ENCODE measurements at places on chromosomes 4 and X.
A peak's percentile ranks its signal among the peaks of the same experiment; 100 is the strongest.

GRCh38 chr4:145580906-145581305 lies 38.3 kb upstream of the MMAA start:
- DNase-seq, result no peak

GRCh38 chr4:107619066-107619465 lies 101.0 kb downstream of the PAPSS1 start:
- DNase-seq, result peak; percentile 3

DNA sequence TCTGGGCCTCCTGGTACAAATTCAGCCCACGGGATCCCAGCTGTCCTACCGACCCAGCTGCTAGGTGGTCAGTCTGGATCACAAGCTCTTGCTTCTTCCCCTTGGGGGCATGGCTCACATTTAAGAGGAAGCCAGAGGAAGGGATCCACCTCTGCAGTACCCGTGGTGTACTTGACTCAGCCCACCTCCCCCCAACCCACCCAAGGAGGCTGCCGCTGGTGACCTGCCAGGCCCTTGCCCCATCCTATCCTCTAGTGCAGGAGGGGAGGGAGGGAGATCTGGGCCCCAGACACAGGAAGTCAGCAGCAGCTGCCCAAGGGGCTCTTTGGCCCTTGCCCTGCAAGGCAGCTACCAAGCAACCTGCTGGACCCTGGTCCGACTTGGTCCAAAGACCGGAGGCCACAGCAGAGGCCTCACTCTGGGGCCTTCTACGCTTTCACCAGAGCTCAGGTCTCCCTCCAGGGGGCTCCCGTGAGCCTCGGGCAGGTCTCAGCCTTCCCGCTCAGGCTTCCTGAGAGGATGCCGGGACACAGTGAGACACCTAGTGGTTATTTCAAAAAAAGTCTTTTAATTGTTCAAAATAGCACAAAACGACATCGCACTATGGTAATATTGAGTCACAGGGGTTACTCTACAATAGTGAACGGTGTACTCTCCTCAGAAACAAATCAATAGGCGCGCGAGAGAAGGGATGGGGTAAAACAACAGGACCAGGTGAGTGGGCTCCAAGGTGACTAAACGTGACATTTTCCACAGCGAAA lies 2.7 kb upstream of the RENBP start:
- peak; percentile 71 for DNase-seq

DNA sequence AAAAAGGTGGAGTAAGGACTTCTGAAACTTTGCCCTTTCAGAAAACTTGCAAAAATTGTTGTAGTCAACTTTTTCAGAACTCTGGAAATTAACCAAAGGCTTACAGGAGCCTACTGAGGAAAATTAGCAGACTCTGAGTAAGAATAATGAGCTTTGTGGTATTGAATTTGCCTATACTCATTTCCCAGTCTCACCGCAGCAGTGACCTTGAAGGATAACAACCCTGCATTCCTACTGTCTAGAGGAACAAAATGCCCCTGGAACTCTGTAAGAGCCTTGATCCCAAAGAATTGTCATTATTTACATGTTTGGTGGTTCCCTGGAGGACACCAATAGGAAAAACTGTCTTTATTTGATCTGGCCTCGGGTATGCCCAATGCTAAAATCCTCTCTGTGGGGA lies 57.9 kb downstream of the MND1 start:
- no peak for DNase-seq

DNA sequence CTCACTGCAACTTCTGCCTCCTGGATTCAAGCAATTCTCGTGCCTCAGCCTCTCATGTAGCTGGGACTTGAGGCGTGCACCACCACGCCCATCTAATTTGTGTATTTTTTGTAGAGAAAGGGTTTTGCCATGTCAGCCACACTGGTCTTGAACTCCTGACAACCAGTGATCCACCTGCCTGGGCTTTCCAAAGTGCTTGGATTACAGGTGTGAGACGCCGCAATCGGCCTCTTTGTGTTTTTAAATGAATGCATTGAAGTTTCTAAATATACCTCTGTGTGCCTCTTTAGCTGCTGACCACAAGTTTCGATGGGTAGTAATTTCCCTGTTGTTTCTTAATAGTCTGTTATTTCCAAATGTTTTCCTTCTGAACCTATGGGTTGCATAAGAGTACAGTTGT lies 765.3 kb upstream of the GRIA3 start:
- DNase-seq, result no peak

- DNase-seq, result no peak
These were observed 73.8 kb upstream of the GAB1 start for GRCh38 chr4:143262838-143263237.

DNA sequence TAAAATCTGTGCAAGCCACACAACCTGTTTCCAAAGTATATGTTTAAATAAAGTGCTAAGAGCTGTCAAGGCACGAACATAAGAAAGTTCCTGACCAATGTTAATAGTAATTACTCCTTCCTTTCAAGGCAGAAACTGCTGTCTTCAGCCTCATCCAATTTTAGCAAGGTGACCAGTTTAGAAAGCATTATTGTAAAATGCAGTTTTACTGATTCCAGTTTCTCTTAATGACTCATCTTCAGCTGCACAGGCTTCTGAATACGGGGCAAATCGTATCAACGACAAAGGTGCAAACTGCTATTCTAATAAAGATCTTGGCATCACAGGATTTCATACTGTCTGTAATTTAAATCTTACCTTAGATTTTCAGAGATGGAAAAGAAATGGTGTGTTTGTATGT lies 87.5 kb downstream of the PPP3CA start:
- no peak for DNase-seq

GRCh38 chrX:68086709-68087108 lies 346.6 kb downstream of the OPHN1 start:
- DNase-seq, result no peak

DNA sequence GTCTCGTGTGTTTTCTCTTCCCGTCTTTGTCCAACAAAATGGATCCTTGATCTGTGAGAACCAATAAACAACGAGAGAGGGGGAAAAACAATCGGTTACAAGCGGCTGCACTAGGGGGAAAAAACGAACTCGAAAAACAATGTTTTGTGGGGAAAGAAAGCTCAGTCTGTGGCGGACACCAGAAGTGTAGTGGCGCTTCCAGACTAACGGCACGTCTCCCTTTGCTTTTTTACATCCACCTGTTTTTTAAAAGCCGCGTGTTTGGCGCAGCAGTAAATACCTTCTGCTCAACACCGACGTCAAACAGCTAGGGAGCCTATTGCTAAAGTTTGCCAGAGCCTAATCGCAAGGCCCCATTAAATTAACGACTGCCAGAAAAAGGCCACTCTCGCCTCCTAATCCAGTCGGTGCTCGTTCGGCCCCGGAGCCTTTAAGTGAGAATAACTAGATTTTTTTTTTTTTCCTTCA lies 3.3 kb downstream of the NKX6-1 start:
- no peak for DNase-seq

- no peak for DNase-seq
These were observed 26.2 kb upstream of the RHOH start for GRCh38 chr4:40170588-40170987.

DNA sequence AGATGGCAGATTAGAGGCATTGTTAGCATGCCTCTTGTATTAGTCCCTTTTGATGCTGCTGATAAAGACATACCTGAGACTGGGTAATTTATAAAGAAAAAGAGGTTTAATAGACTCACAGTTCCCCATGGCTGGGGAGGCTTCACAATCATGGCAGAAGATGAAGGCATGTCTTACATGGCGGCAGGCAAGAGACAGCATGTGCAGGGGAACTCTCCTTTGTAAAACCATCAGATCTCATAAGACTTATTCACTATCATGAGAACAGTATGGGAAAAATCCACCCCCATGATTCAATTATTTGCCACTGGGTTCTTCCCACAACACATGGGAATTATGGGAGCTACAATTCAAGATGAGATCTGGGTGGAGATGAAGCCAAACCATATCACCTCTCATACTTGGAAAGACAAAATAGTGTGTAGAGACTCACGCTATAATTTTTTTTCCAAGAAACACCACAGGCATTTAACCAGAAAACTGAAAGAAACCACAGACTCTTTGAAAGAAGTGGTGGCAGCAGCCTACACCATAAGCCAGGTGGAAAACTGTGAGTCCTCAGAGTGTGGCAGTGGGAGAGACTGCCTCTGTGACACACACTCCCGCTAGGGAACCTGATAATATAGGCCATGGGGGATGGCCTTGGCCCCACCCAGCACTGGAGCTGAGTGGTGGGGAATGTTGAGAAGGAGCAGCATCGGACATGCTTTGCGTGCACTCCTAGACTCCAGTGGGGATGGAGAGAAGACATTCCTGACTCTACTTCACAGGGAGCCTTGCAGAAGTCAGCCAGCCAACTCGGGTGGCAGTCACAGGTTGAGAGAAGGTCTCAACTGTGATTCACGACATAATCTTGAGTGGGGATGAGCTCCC lies 51.5 kb downstream of the SLC2A9 start:
- no peak for DNase-seq

DNA sequence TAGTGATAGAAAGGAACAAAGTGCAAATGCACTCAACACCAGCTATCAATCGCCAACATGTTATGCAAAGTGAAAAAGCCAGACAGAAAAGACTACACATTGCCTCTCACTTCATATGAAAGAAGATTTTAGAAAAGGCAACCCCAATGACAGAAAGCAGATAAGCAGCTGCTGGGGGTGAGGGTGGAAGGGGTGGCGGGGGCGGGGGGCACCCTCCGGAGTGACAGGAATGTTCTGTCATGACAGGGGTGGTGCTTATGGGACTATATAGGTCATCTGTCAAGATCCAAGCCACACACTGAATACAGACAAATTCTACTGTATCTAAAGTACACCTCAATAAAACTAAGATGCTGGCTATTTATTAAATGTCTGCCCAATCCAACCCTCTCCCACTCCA lies 10.7 kb downstream of the WDR1 start:
- DNase-seq, result no peak

DNA sequence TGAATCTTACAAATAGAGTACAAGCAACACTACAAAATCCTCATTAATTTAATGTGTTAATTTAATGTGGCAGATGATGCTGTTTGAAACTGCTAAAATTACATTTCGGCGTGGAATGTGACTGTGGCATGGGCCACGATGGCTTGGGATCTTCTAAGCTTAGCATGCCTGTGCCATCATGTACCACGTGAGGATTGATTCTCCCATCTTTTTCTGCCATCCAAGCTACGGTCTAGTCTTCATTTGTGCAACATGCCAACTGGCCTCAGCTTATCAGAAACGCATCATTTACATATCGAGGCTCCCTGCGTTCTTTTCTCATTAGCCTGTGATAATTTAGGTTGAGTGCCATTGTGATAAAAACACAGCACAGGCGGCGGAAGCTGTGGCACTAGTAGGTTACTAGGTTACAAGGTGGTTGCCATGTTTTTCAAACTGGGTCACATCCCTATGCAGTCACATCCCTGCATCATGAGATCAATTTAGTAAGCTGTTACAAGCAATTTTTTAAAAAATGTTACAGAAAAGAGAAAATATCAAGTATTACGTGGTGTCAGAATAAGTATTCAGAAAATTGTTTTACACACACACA lies 189.9 kb upstream of the RBPJ start:
- DNase-seq, result no peak

- DNase-seq, result no peak
These were observed 5.9 kb upstream of the SEPTIN6 start for GRCh38 chrX:119698845-119699244.

DNA sequence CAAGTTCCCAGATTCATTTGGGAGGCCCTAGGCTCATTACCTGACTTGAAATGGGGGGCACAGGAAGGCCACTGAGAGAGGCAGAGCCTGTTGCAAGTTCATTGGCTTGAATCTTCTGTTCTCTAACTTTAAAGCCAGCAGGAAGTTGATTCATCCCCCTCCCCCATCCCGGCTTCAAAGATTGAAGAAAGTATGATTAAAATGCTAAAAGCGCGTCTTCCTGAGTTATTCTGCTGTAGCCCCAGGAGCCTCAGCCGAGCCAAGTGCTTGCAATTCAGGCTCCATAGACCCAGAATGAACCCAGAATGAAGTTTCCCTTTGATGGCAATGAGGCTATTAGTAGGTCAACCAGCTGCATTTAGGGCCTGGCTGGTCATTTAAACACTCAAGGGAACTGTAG lies 14.7 kb downstream of the CHST7 start:
- DNase-seq, result peak; percentile 1

- no peak for DNase-seq
These were observed 398.1 kb upstream of the RPS6KA3 start for GRCh38 chrX:20664774-20665173.
